ENCODE measurements at places on chromosomes 7 and 10. TPM values are rescaled to one million over a fixed set of nuclear protein-coding genes. Genes with fewer than 3 reads are reported as not detected.

DNA sequence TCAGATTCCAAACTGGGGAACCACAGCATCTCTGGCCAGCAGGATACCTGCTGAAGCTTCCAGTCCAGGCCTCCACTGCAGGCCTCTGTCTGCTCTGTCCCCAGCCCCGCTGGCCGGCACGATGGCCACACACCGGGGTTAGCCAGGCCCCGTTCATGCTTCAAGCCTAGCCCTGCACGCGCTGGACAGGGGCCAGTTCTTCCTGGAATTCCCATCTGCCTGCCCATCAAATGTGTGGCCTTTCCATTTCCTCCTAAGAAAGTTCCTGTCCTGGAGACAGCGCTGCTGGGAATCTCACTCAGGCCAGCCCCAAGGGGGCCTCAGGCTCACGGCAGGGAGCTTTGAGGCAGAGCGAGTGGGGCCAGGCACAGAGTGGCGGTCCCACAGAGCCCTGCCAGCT, 18.0 kb downstream of the SH2B2 start:
- no peaks in the 10 kb centered on the region for H3K36me3 ChIP-seq
- H3K27ac ChIP-seq = no peak overlapping the region
- H3K4me1 ChIP-seq = peaks cover 4% of the 10 kb centered on the region

The AKR1C8 gene
- total RNA-seq = 0.48 TPM

The NKX1-2 gene
- total RNA-seq = not detected

The MORN4 gene
- total RNA-seq = 2.2 TPM

GRCh38 chr7:36651404-36651803, 72.9 kb downstream of the AOAH start:
- H3K27ac ChIP-seq = no peak overlapping the region
- H3K36me3 ChIP-seq = peaks cover 21% of the 10 kb centered on the region
- H3K4me3 ChIP-seq = no peak overlapping the region
- no peaks in the 10 kb centered on the region for H3K4me1 ChIP-seq
- H3K27me3 ChIP-seq = no peaks in the 10 kb centered on the region
